SW 1271 (cell line): ENCODE measurements at places on chromosomes 11 and 22.

DNA sequence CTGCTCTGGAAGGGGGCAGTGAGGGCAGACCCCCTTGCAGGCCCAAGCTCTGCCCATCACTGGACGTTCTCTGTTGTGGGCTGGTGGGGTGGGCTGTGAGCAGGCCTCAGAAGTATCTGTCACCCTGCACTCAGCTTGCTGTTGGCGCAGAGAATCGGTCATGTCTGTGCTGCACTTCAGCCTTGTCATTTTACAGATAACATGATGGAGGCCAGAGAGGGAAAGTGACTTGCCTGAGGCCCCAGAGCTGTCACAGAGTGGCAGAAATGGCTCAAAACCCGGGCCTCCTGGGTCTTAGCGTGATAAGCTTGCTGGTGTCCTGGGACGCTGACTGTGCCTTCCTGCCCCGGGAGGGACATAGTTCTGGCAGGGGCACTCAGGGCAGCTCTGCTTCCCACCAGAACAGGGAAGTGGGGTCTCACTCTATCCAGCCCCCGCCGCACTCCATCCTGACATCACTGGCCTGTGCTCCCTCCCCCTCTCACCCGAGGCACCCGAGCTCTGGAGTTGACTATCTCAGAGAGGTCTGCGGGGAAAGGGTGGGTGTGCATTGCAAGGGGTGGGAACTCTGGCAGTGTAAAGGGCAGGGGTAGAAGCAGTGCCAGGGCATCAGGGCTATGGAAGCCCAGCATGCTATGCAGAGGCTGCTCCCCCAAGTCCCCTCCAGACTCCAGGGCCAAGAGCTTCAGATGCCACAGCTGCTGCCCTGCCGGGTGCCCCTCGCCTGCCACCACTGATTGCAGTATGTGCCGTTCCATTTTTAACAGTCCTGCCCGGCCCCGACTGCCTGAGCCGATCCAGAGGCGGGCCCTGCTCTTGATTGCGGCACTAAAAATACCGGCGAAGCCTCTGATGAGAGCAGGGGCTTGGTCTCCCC is 50.4 kb upstream of the NECTIN1 start:
- no peak for DNase-seq

DNA sequence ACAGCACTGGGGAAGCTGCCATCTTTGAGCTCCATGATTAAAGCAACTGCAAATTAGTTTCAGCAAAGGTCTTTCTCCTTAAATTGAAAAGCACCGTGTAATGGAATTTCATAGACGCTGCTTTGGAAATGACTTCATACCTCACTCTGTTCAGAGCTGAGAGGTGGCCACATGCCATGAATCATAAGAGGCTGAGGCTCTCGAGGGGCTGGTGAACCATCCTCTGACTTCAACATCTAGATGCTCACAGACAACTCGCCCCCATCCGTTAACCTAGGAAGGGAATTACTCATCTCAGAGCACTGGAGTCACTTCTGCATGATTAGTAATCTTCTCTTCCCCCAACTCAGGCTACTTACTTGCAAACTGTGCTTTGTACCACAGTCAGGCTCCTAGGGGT is 122.3 kb downstream of the RCN1 start:
- DNase-seq = no peak

- no peak for DNase-seq
These were observed 11.8 kb upstream of the CD59 start for GRCh38 chr11:33747979-33748378.

- DNase-seq = no peak
These were observed 251.4 kb downstream of the BLID start for GRCh38 chr11:121864660-121865059.

DNA sequence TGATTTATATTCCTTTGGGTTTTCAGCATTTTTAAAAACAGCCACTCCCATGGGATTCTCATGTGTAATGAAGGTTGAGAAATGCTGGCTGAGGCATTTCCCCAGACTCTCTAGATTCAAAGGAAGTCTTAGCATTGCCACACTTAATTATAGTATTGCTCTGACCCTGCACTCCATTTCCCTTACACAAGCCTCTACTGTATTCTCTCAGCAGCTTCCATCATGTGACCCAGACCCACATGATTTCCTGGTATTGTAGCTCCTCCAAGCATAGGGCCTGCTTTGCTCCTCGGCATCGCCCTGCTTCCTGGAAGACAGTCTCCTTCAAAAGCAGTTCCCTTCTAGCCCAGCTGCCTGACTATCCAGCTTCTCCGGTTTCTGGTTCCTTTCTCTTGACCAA is 261.5 kb downstream of the LARGE1 start:
- DNase-seq = no peak

DNA sequence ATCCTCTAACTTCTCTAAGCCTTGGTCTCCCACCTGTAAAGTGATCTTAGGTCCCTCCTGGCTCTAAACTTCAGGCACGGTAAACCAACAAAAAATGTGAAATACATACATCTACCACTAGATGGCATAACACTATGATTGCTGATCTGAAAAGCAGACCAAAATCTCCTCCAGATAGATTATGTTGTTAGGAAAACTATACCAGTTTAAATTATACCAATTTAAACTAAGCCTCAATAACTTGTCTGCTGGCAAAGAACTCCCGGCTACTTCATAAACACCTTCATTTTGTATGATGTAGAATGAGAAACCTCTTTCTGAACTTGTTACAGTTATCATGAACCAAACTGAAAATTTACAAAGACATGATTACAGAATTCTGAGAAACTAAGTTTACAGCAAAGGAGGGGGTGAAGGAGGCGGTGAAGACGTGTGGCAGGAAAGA is 85.9 kb downstream of the SBF2 start:
- peak; percentile 52 for DNase-seq

GRCh38 chr11:114180301-114181055 is 115.7 kb upstream of the NNMT start:
- DNase-seq = no peak

DNA sequence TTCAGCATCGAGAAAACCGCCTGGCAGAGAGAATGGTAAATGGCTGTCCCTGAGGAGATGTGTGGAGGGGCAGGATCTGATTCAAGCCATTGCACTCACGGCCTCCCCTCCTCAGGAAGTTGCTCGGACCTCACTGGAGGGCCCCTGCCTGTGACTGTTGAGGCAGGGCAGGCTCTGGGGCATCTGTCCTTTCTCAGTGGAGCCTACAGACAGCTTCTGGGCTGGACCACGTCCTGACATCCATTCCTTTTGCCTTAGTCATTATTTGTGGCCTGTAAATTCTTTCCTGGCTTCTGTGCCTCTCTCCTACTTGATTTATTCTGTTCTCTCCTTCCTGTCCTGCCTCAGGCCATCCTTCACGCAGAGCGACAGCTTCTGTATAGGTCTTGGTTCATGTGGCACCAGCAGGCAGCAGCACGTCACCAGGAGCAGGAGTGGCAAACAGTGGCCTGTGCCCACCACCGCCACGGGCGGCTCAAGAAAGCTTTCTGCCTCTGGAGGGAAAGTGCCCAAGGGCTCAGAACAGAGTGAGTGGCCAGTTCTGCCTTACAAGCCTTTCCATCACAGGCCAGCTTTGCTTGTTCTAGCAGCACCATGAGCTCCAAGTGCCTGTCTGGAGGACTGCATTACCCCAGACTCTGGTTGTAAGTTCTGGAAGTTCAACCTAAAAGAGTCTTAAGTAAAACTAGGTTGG is 59.6 kb downstream of the PISD start:
- peak; percentile 72 for DNase-seq

GRCh38 chr22:33743756-33744155 is 176.5 kb downstream of the LARGE1 start:
- no peak for DNase-seq

DNA sequence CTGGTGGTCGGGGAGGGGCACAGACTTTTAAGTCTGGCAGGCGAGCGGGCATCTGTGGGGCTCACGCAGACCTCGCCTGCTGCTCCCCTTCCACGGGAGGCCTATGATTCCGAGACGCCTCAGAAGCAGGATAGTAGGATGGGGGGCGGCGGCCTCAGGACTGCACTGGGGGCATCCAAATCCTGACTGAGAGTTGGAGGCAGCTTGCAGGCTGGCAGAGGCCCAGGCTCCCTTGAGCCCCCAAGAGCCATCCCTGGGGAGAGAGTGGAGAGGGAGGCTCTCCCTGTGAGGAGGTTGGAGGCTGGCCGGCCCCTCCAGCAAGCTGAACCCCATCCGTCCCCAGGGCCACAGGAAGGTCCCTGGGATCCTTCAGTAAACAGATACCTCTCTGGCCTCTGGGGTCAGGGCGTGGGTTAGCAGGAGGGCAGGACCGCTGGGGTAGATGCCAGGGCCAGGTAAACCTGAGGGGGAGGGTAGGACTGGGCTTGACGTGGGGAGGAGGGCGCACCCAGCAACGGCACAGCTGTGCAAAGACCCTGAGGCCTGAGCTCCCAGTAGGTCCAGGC is 33.3 kb downstream of the SBF1 start:
- DNase-seq = no peak

GRCh38 chr11:71454470-71455113 is 1.6 kb downstream of the NADSYN1 start:
- no peak for DNase-seq

DNA sequence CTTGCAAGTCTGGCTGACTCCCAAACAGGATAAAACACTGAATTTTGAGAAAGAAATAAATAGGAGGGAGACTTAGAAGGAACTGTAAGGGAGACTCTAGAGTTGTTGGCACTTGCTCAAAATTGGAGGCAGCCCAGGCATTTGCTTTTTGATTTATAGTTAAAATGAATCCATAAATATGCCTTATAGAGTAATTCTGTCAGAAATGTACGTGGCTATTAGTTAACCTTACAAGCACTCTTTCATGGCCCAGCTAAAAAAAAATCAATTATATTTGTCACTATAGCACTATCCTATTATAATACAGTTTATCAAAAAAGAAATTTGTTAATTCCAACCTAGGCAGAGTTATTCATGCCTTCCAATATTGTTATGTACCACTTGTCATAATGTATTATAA is 1000.0 kb upstream of the CHORDC1 start:
- DNase-seq = no peak

GRCh38 chr11:117961896-117962295 is 24.3 kb upstream of the IL10RA start:
- no peak for DNase-seq

DNA sequence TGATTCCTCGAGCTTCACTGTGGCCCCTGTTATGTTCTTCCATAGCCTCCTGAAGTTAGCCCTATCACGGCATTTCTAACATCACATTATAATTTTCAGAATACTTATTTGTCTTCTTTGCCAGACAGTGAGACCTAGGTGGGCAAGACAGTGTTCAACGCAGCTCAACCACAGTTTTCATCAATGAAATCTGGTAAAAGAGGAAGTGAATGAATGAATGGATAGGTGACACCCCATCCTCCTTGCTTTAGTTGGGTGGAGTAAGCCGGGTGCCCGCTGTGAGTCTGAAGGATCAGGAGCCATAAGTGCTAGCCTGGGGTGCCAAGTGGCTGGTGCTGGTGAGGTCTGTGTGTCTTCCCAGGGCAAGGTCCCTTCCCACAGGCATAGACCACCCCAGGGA is 60.2 kb upstream of the MTNR1B start:
- no peak for DNase-seq

DNA sequence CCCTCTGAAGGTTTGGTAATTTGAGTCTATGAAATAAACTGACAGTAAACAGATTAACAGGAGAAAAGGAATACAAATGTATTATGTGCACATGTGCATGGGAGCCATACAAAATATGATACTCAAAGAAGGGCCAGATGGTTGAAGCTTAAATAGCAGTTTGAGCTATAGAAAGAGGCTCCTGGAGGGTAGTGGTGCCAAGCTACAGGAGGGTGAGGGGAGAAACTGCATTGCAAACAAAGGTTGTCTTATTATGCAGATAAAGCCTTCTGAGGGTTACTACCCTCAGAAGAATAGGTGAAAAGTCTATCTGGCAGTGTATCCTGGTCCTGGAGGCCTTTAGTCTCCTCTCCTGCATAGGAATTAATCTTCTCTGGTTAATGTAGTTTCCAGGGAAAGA is 267.3 kb upstream of the MPPED2 start:
- no peak for DNase-seq

GRCh38 chr11:72740562-72741428 is 11.4 kb downstream of the ARAP1 start:
- no peak for DNase-seq

- no peak for DNase-seq
These were observed at the start of gene CLDN5 for GRCh38 chr22:19524170-19525115. CLDN5 (minus strand) TSS chr22:19524410; CDS start chr22:19524255, 155 bp downstream.

DNA sequence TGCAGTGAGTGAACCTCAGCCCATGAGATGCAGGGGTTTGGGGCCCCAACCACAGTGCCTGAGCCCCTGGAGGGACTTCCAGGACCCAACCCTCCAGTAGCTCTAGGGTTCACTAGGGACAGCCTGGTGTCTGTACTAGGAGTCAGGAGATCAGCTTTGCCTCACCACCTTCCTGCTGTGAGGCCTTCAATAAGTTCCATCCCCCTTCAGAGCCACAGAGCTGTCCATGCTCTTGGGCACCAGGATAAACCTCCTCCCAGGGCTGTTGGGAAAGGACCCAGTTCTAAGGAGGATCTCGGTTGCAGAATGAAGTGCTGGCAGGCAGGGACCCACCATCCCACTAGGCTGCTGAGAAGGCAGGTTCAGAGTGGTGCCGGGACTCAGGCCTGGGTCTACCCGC is 9.7 kb downstream of the ARHGEF17 start:
- no peak for DNase-seq
